PC-3 (cell line): ENCODE measurements at places on chromosomes 16 and 17. TPM values are rescaled to one million over a fixed set of nuclear protein-coding genes. Genes with fewer than 3 reads are reported as not detected.

Gene RHBDL3
- total RNA-seq = not detected in 2 replicates

Gene KRTAP3-1
- 1.6 TPM in 1 of 2 replicates, not detected in the other for total RNA-seq

Gene GPR142
- total RNA-seq = not detected in 2 replicates

Gene DHX8
- 34.5 and 41.9 TPM in 2 replicates for total RNA-seq

Gene CCDC78
- total RNA-seq = 3.3 and 5.8 TPM in 2 replicates

Gene PRAC1
- 33.5 and 44.4 TPM in 2 replicates for total RNA-seq

Gene TMEM238L
- not detected in 2 replicates for total RNA-seq

Gene GRB7
- total RNA-seq = 21.2 and 31.3 TPM in 2 replicates

Gene SLC22A31
- total RNA-seq = 5.6 and 8.4 TPM in 2 replicates

Gene HOXB5
- 0.40 and 0.95 TPM in 2 replicates for total RNA-seq

Gene SPATA22
- 1.8 TPM in 1 of 2 replicates, not detected in the other for total RNA-seq

Gene MYH8
- total RNA-seq = not detected in 2 replicates

Gene MYH13
- not detected in 2 replicates for total RNA-seq

Gene HLF
- 0.23 and 0.66 TPM in 2 replicates for total RNA-seq

Gene TBC1D3
- not detected in 2 replicates for total RNA-seq

Gene GDPD1
- 1.2 and 1.5 TPM in 2 replicates for total RNA-seq

GRCh38 chr17:17988427-17988945, 15.8 kb downstream of the DRC3 start:
- no peaks in the 10 kb centered on the region for H3K27me3 ChIP-seq
- H3K27ac ChIP-seq = no peak overlapping the region
- no peak for DNase-seq
- H3K4me3 ChIP-seq = no peak overlapping the region

DNA sequence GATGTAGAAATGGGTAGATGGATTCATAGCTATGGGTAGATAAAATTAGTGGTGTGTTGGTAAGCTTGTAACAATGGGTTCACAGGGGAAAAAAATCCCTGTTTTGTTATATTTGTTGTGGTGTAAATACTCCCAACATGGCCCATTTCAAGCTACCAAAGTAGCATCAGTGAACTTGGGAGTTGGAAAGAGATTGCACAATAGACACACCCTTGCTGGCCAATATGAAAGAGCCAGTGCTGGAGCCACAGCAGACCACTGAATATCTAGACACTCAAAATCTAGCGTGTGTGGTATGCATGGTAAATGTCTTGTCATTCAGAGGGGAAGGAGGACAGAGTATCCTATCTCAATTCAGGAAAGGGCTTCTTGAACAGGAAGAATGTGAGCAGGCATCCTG, 565.1 kb upstream of the SALL1 start:
- H3K36me3 ChIP-seq = no peaks in the 10 kb centered on the region
- no peaks in the 10 kb centered on the region for H3K27me3 ChIP-seq
- DNase-seq = no peak
- no peak overlapping the region for H3K27ac ChIP-seq
- H3K4me1 ChIP-seq = no peaks in the 10 kb centered on the region

GRCh38 chr16:84559311-84559932, 55.0 kb upstream of the MEAK7 start:
- H3K4me1 ChIP-seq = 0 out of 2 replicates have a peak, but pooled peaks cover 6% of the 10 kb centered on the region
- H3K27ac ChIP-seq = no peak overlapping the region
- H3K36me3 ChIP-seq = no peaks in the 10 kb centered on the region; the same call in 1 of the 2 replicates
- no peak overlapping the region for H3K4me3 ChIP-seq
- DNase-seq = no peak

- H3K36me3 ChIP-seq = no peaks in the 10 kb centered on the region
- peak; percentile 78 for DNase-seq
- no peak overlapping the region for H3K4me3 ChIP-seq
- no peak overlapping the region for H3K27ac ChIP-seq
- H3K4me1 ChIP-seq = no peaks in the 10 kb centered on the region; the same call in 1 of the 2 replicates
Observed at GRCh38 chr17:6843241-6843880, 11.8 kb upstream of the TEKT1 start.

- H3K27me3 ChIP-seq = no peaks in the 10 kb centered on the region
- H3K4me1 ChIP-seq = peaks cover 12% of the 10 kb centered on the region
- no peak overlapping the region for H3K27ac ChIP-seq
- DNase-seq = no peak
- no peak overlapping the region for H3K4me3 ChIP-seq
Observed at GRCh38 chr16:85348911-85349334, 236.7 kb upstream of the CIBAR2 start.

DNA sequence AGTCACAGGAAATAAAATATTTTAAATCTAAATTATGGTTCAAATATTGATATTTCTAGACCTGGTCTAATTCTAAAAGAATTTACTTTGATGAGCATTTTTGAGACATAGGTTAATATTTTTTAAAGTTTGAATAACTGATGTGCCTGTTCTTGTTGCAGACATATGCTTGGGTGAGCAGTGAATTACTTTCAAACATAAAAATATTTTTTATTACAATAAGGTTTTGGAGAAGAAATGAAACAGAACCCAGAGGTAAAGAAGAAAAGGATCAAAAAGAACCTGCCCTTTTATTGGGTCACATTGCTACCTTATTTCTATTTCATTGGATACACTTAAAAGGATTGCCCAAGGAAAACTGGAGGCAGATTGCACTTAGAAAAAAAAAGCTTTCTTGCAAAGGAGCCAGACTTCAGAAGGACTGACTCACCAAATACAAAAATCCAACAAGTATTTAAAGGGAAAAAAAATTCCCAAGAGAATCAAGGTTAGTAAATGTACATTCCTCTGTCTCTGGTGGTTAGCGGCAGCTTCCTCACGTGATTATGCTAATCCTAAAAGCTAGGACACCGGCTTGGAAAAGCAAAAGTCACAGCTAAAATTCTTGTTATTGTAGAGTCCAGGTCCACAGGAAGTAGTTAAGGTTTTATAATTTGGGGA, 18.5 kb downstream of the ENPP7 start:
- 0 out of 2 replicates have a peak overlapping the region, but pooled peaks have one; percentile 2 for H3K4me3 ChIP-seq
- peaks cover 49% of the 10 kb centered on the region for H3K4me1 ChIP-seq
- no peaks in the 10 kb centered on the region for H3K36me3 ChIP-seq
- peak overlapping the region; percentile 69 for H3K27ac ChIP-seq

- peaks cover 29% of the 10 kb centered on the region for H3K36me3 ChIP-seq
- H3K4me3 ChIP-seq = no peak overlapping the region
- no peak for DNase-seq
Observed at GRCh38 chr17:17882082-17882581, 45.3 kb upstream of the SREBF1 start.

DNA sequence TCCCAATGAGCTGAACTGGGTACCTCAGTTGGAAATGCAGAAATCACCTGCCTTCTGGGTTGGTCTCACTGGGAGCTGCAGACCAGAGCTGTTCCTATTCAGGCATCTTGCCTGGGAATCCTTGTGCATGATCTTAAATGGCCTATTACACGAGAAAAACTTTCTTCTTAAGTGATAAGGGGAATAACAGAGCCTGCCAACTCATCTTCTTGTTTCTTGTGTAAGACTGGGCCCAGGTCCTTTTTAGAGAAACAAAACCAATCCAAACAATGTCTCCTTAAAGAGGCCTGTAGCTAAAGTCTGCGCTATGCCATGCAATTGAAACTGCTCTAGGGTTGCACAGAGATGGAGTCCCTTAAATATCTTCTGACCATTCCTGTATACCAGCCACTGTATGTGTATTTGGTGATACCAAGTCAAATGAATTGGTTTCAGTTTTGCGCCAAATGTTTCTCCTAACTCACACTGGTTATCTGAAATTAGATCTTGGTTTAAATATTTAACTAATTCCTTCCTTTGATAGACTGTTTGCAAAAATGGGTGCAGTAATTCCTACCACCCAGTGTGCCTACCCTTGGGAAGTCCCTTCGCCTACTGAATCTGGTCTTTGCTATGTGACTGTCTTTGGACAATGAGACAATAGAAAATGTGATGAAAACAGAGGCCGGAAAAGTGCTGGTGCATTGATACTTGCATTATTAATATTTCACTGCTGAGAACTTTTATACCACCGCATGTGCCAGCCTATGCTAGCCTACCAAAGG, 6.5 kb upstream of the CCL23 start:
- H3K36me3 ChIP-seq = no peaks in the 10 kb centered on the region
- no peaks in the 10 kb centered on the region for H3K4me1 ChIP-seq
- peaks cover 23% of the 10 kb centered on the region for H3K27me3 ChIP-seq
- H3K27ac ChIP-seq = no peak overlapping the region
- DNase-seq = no peak

GRCh38 chr17:43548689-43549379, 2.7 kb upstream of the ETV4 start:
- no peak for DNase-seq
- H3K4me1 ChIP-seq = peaks cover 19% of the 10 kb centered on the region
- no peaks in the 10 kb centered on the region for H3K36me3 ChIP-seq
- no peak overlapping the region for H3K4me3 ChIP-seq
- no peak overlapping the region for H3K27ac ChIP-seq
- no peaks in the 10 kb centered on the region for H3K27me3 ChIP-seq

DNA sequence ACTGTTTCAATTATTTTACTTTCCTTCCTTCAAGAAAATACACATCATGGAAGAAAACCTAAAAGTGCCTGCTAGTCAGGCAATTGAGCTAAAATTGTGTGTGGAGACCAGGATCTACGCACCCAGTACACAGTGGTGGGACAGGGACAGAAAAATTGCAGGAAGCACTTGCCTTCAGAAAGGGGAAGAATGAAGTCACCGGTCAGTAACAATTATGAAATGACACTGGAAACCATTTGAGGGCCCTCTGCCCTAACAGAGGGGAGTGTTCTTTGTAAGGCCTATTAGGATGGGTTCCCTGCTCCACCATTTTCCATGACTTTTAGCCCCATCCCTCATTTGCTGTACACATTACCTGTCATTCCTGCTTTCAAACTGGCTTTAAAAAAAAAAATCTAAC, 4.5 kb upstream of the PHAF1 start:
- no peaks in the 10 kb centered on the region for H3K27me3 ChIP-seq
- peaks cover 4% of the 10 kb centered on the region; the same call in 1 of the 2 replicates for H3K4me1 ChIP-seq

GRCh38 chr16:81095953-81096714, at the start of gene GCSH:
GCSH (minus strand) TSS chr16:81096395; CDS start chr16:81096278, 117 bp downstream.
- H3K27ac ChIP-seq = peak within 1 kb of the TSS; percentile 6; the same call in 1 of the 2 replicates
- peak within 1 kb of the TSS; percentile 91 for H3K4me3 ChIP-seq
- H3K4me1 ChIP-seq = peaks cover 13% of the 10 kb centered on the region
- H3K36me3 ChIP-seq = no peaks in the 10 kb centered on the region
- no peaks in the 10 kb centered on the region for H3K27me3 ChIP-seq

- no peak for DNase-seq
- H3K27me3 ChIP-seq = no peaks in the 10 kb centered on the region
- H3K4me1 ChIP-seq = peaks cover 30% of the 10 kb centered on the region
- H3K4me3 ChIP-seq = no peak overlapping the region
Observed at GRCh38 chr17:42518755-42519545, 17.1 kb upstream of the NAGLU start.

GRCh38 chr17:63790057-63790456, 16.1 kb downstream of the DDX42 start:
- peaks cover 66% of the 10 kb centered on the region for H3K36me3 ChIP-seq
- peaks cover 20% of the 10 kb centered on the region for H3K4me1 ChIP-seq
- no peak for DNase-seq
- no peak overlapping the region for H3K4me3 ChIP-seq

DNA sequence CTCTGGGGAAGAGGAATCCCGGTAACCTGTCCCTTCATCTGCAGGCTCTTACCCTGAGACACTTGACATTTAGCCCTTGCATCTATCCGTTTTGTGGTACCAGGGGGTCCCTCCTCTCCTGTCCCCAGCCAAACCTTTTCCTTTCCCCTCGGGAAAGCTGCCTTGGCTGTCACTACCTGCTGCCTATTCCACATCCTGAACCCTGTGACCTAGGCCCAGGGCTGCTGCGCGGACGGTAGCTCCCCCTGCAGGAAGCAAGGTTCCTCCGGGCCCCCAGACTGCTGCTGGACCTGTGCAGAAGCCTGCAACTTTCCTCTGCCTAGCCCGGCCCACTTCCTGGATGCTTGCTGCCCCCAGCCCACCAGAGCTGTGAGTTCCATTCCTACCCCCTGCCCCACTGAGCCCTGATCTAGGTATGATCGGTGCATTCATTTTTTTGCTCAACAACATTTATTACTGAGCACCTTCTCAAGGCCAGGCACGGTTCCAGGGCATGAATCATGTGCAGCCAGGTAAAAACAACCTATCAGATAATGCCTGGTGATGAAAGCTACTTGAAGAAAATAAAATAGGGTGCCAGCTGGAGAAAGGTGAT, 10.5 kb upstream of the ALDOA start:
- no peaks in the 10 kb centered on the region for H3K27me3 ChIP-seq
- peak; percentile 58 for DNase-seq
- H3K4me1 ChIP-seq = peaks cover 15% of the 10 kb centered on the region
- no peak overlapping the region for H3K27ac ChIP-seq
- peak overlapping the region; percentile 15; the same call in 1 of the 2 replicates for H3K4me3 ChIP-seq

DNA sequence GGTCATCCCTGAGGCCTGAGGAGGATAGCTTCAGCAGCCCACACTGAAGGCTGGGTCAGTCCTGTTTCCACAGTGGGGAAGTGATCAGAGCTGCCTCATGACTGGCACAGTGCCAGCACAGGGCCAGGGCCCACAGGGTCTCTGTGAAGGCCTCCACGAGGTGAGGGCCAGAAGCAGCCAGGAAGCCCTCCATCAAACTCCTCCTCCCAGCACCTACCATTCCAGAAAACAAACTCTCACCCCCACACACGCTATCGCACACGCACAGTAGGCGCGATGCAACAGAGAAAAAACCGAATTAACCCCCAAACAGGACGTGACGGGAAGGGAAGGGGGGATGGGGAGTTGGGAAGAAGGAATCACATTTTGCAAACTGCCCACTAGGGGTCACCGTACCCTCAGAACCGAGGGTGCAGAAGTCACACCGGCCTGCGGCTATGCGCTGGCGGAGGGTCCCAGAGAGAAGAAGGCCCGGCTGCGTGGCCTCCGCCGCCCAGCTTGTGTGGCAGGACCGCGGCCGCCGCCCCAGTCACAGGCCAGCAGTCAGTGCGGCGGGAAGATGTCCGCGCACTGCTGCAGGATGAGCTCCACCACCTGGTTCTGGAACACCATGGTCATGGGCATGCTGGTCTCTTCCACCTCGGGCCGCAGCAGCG, 37.6 kb downstream of the ARHGAP27 start:
- no peak overlapping the region for H3K27ac ChIP-seq
- DNase-seq = peak; percentile 61
- H3K36me3 ChIP-seq = peaks cover 31% of the 10 kb centered on the region; the same call in 1 of the 2 replicates
- H3K4me3 ChIP-seq = no peak overlapping the region
- no peaks in the 10 kb centered on the region for H3K27me3 ChIP-seq
- no peaks in the 10 kb centered on the region for H3K4me1 ChIP-seq

DNA sequence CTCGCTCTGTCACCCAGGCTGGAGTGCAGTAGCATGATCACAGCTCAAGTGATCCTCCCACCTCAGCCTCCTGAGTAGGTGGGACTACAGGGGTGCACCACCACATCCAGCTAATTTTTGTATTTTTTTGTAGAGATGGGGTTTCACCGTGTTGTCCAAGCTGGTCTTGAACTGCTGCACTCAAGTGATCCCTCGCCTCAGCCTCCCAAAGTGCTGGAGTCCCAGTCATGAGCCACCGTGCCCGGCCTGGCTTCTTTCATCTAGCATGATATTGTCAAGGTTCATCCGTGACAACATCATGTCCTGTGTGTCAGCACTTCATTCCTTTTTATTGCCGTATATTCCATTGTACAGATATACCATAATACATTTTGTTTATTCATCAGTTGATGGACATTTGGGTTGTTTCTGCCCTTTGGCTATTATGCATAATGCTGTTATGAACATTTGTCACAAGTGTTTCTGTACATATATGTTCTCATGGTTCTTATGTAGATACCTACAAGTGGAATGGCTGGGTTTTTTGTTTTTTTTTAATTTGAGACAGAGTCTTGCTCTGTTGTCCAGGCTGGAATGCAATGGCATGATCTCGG, 3.4 kb upstream of the GHDC start:
- DNase-seq = no peak
- H3K4me3 ChIP-seq = no peak overlapping the region
- no peaks in the 10 kb centered on the region for H3K27me3 ChIP-seq
- no peaks in the 10 kb centered on the region for H3K36me3 ChIP-seq
- H3K27ac ChIP-seq = no peak overlapping the region
- H3K4me1 ChIP-seq = no peaks in the 10 kb centered on the region
